ENCODE measurements at places on chromosomes 13 and 19.

DNA sequence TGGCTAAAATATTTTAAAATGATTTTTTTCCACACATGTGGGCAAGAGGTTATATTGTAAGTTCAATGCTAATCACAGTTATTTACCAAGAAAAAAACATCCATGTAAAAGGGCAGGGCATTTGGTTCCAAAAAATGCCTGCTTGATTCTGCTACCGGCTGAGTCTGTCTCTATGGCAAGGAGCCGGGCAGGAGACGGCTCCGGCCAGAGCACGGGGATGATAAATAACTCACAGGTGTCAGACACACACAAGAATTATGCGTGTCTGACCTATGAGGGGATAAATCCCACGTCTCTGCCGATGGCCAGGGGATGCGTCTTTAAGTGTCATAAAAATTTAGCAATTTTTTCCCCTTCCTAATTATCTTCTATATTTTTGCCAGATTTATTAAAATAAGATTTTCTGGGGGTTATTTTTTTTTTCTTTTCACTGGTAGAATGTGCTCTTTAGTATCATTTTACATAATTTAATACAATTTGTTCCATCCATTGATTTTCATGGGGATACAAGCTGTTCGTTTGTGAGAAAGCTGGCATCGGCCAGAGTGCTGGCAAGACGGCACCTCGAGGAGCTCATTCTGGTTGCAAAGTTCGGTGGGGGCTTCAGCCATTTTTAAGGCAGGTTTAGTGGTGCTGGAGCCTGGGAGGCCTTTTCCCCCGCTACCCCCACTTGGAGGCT is 253.9 kb downstream of the ZNF536 start:
- DNase-seq: no peak

DNA sequence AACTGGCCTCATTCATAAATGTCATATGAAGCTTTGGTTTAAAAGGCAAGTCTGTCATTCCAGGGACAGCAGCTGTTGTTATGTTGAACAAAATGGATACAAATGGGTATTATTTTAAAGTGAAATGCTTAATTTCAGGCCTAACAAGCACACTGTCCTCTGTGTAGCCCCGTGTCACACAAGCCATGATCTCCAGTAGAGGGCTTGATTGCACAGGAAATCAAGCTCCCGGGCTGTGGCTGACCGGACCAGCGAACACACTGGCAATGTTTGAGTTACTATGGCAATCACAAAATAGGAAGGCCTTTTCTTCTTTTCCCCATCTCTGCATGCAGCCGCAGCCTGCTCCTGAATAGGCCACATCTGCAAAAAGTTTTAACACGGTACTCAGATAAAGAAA is 64.0 kb upstream of the GSX1 start:
- no peak for DNase-seq

DNA sequence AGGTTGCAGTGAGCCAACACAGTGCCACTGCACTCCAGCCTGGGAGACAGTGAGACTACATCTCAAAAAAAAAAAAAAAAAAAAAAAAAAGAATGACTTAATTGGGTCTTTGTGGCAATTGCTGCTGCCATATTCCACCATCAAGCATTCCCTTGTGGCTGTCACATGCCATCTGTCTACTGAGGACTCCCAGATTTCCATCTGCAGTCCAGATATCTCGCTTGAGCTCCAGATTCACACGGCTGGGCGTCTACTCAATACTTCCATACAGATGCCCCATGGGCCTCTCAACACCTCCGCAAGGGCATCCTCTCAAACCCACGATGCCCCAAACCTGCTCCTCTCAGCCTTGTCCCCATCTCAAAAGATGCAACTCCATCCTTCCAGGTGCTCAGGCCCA is 12.9 kb downstream of the TMEM143 start:
- DNase-seq: no peak

DNA sequence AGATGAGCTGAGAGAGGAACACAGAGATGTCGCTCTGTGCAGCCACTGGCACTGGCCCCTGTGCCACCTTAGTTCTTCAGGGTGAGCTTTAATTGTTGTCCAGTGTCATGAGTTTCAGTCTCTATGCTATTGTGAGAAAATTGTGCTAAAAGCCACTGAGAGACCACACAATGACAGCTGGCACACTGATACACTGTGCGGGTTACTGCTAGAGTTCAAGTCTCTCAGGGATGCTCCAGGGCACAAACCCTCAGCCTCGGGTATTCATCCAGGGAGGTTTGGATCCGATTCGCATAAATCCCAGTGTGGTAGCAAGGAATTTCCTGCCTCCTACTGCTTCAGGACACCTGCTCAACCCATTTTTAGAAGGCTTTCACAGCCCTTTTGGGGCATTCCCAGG is 68.1 kb upstream of the EDNRB start:
- no peak for DNase-seq

DNA sequence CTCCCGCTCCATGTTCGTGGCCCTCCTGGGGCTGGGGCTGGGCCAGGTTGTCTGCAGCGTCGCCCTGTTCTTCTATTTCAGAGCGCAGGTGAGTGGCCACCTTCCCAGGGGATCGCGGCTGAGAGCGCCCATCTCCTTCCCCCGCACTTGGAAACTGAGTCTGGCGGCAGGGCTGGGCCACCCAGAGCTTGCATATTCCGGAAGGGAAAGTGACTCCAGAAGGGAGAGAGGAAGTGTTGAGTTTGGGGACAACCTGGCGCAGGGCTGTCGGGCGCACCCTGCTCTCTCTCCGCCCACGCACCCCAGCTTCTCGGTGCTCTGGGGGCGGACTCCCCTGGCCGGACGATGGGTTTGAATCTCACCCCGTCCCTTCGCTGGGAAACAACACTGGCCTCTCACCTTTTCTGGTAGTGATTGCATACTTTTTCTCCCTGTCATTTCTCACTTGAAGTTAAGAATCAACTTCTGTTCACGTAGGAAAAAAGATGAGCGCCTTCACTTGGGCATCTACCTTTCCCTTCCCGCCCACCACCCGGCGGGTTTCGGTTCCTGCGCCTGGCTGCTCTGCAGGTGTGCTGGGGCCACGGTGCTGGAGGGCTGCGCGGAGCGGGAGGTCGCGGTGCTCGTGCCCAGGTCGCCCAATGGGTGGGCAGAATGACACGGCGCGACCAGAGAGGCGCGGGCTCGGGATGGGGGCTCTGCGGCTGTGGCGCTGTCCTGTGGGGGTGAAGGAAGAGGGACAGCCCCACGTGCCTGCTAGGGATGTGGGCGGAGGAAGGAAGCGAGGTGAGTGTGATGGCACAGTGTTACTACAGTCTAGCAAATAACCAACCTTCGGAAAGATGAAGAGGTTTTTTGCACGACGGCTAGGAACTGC is 721 bp downstream of the TNFSF11 start:
- peak; percentile 60 for DNase-seq

GRCh38 chr19:45848922-45849321 is 14.0 kb downstream of the SYMPK start:
- no peak for DNase-seq

All from activated T-cell treated with anti-CD3 and anti-CD28 coated beads for 4 hours (primary cell).